Activated CD8-positive, alpha-beta memory T cell treated with anti-CD3 and anti-CD28 coated beads for 48 hours (primary cell): ENCODE measurements at places on chromosomes 1 and 21.

GRCh38 chr1:94983171-94983739 lies 56.3 kb upstream of the CNN3 start:
- DNase-seq = no peak

GRCh38 chr1:178267646-178268094 lies 173.8 kb downstream of the RASAL2 start:
- no peak for DNase-seq

DNA sequence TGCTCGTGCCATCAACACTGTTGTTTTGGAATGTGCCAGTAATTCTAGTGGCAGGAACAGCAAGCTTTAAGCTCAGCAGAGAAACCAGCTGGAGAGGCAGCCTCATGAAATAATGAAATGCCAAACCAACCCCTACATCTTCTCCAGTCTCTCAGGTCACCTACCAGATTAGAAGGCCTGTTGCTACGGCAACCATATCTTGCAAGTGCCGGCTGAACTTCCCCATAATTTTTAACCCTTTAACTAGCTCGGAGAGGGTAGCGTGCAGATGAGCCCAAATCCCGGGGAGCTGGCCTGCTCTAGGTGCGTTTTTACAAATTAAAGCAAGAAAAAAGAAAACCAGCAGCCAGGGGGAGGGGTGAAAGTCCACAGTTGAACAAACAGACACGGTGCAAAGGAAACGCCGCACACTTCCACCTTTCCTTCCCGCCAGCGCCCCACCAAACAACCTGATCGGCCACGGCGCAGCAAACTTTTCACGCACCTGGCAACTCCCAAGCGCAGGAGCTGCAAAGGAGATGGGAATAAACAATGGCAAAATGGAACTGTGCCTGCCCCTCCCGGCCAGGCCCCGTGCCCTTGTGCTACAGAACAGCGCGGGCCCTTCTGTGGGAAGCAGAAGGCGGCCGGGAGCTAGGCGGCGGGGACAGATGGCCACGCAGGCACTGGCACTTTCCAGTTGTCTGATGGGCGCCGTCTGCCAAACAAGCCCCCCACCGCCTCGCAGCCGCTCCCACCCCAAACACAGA lies 50.1 kb downstream of the SSBP3 start:
- no peak for DNase-seq

DNA sequence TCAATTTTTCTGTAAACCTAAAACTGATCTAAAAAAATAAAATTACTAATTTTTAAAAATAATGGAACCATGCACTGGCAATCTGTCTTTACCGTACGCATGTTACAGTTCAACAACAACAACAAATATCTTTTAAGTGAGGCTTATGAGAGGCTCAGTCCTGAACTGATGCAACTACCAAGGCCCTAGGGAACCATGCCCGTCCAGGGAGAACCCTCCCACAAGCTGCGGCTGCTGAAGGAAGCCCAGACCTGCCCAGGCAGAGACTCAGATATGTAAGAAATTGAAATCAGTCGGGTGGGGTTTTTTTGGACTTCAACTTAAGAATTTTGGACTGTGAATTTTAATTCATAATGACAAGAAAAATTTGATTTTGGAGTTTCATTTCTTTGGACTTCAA lies 91.1 kb downstream of the NPHP4 start:
- no peak for DNase-seq

GRCh38 chr1:25612421-25612820 lies 4.2 kb upstream of the MAN1C1 start:
- DNase-seq = no peak

DNA sequence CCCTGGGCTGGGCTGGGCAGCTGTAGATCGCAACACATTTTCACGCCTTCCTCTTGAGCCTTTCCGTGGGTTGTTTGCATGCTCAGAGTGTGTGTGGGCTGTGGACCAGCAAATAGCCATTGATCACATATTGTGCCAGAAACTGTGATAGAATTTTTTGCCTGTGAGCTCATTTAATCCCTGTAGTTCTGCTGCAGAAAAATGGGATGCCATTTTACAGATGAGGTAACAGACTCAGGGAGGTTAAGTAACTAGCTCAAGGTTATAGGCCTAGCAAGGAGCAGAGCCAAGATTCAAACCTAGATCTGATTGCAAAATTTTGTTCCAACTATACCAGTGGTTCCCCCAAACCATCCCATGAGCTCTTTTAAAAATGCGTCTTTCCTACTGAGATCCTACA lies 10.5 kb downstream of the SPATA46 start:
- no peak for DNase-seq

- no peak for DNase-seq
Observed at GRCh38 chr1:100794748-100795645, 75.5 kb downstream of the VCAM1 start.

DNA sequence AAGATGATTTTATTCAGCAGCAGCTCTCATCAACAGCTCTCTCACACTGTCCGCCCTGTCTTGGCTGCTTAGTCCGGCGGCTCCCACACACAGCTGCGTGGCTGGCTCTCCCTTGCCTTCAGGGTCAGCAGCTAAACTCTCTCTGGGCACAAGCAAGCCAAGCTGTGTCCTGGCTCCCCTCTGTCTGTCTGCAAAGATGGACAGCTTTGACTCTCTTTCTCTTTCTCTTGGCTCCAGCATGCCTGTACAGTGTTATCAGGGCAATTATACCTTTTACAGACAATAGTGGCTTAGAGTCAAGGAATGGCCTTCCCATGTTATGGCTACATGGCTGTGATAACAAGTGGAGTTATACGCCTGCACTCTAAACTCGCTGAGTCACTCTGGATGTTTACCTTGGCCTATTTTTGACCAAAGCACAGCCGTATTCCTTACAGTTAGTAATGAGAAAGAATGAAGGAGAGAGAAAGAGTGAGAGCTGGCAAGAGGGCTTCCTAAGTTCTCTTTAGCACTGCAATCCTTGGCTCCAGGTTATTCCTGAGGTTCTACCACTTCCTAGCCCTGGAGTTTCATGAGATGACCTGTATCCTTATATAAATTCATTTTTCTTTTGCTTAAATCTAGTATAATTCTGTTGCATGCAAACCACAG lies 59.9 kb upstream of the ZSWIM5 start:
- no peak for DNase-seq

GRCh38 chr1:32810358-32810757 lies 6.8 kb downstream of the YARS1 start:
- DNase-seq = no peak

DNA sequence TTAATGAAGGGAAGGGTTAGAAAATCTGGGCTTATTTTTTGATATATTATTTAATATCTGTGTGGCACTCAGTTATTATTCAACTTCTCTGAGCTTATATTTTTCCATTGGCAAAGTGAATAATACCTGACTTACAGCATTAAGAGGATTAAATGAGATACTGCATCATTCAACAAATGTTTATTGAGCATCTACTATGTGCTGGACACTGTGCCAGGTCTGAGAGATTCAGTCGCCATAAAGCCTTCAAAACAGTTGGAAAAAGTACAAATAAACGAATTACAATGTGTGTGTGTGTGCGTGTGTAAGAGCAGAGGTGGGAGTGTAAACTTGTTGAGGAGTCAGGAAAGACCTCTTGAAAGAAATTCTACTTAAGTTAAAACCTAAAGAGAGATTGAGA lies 87.9 kb upstream of the CD53 start:
- DNase-seq = no peak

DNA sequence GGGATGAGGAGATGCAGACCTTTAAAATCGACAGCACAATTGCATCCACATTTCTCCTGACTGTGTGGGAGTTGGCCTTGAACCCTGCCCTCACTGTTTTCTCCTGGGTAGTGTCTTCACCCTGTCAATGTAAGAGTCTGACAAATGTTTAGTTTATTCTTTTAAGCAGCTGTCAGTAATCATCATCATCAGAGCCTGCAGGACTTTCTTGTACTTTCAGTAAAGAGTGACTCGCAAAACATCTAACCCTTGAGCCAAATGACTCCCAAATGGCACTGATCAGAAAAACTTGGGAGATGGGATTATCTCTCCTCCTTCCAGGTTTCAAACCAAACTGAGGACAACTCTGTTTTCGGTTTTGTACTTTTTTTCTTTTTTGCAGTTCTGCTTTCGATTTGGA lies 460.2 kb downstream of the KIF26B start:
- DNase-seq = no peak

DNA sequence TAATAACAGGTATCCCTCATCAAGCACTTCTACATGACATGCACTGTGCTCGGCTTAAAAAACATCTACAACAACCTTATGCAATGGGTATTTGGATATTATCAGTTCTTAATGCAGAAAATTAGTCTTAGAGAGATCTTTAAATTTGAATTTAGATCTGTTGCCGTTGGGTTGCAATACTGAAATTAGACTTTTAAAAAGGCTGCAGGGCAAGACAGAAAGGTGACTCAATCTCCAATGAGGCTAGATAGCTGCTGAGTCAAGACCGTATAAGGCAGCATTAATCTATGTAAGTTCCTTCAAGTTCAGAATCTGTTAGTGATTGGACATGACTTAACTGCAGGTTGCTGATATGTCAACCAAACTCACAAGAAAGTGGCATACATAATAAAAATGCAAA lies 37.3 kb downstream of the OLFM3 start:
- DNase-seq = no peak

- no peak for DNase-seq
Observed at GRCh38 chr1:78829644-78830043, 176.9 kb downstream of the ADGRL4 start.

- DNase-seq = no peak
Observed at GRCh38 chr1:152505083-152505482, 5.5 kb upstream of the LCE5A start.

- no peak for DNase-seq
Observed at GRCh38 chr21:36395353-36396111, 10.3 kb downstream of the CHAF1B start.

DNA sequence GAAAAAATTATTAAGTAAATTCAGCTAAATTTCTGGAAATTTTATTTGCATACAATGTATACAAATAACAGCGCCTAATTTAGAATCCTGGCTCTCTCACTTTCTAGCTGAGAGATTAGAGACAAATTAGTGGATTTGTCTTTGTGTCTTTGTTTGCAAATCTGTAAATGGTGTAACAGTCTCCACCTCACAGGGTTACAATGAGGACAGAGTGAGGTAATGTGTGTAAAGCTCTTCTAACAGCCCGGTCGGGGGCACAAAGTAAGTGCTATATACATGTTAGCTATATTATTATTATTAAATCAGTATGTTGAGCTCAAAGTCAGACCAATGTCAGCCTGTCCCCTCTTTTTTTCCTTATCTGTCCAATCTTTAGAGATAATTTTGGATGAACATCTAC lies 5.0 kb upstream of the ADAMTSL4 start:
- no peak for DNase-seq

GRCh38 chr1:219666242-219666641 lies 53.3 kb upstream of the ZC3H11B start:
- no peak for DNase-seq

DNA sequence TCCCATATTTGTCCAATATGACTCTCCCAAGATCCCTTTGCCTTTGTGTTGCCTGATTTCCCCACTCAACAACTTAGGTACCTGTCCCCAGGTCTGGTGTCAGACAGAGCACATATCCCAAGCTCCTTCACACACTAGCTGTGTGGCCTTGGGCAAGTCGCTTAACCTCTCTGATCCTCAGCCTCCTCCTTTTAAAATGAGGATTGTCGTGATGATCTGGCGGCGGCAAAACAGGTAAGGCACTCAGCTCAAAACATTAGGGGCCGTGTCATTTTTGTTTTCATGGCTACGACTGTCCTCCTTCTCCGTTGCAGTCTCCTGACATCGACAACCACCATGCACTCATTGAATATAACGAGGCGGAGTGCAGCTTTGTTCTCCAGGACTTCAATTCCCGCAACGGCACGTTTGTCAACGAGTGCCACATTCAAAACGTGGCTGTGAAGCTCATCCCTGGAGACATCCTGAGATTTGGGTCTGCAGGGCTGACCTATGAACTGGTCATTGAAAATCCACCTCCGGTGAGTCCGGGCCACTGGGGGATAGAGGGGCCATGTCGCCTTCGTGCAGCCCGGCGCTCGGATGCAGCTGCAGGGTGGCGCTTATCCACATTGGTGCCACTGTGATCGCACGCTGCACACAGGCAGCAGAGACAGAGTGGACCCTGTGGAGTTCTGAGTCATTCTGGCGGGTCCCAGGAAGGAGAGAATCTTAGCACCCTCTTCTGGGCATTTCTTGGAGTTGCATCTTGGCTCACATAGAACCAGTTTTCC lies 25.2 kb downstream of the FHAD1 start:
- no peak for DNase-seq

DNA sequence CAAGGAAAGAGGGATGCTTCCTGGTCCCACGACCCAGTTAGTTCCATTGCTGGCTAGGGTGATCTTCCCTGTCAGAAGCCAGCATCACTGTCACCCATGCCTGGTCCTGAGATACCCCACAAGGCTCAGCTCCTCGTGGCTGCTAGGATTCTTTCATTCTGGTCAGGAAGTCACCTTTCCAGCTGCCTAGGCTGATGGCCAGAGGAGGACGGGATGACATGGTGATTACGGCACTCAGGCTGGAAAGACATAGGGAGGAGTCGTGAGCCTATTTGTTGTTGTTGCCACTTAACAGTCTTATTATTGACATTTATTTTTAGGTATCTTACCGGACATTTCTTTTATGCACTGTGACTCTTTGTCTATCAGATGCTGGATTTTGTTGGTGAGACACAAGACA lies 20.0 kb upstream of the MAPKAPK2 start:
- DNase-seq = no peak

DNA sequence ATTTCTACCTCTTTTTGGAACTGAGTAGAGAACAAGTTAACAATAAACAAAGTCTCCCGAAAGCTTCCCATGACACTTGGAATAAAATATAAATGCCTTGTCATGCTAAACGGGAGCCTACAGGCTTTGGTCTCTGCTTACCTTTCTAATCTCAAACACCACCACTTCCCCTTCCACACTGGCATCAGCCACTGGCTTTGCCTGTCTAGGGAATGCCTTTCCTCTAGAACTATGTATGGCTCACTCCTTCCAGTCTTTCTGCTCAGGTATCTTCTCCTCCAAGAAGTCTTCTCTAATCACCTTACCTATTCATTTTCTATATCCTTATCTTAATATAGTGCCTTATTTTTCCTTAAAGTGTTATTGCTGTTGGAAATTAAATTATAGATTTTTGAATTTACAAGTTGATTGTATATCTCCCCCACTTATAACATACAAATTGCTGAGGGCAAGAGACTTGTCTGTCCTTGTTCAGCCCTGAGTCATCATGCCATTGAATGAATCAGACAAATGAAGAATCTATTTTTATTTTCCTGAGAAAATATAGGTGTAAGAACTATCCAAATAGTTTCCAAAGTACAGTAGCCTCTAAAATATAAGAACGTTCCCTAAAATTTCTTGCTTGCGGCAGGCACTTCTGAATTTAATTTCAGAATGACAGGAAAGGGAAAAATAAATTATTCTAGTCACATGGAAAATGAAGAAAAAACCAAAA lies 119.2 kb downstream of the TM2D1 start:
- DNase-seq = no peak
